ENCODE measurements at places on chromosomes 6 and 20.

- H3K36me3 ChIP-seq: peaks cover 5% of the 10 kb centered on the region
These were observed 18.9 kb upstream of the HLA-DOA start for GRCh38 chr6:33028220-33028849.

DNA sequence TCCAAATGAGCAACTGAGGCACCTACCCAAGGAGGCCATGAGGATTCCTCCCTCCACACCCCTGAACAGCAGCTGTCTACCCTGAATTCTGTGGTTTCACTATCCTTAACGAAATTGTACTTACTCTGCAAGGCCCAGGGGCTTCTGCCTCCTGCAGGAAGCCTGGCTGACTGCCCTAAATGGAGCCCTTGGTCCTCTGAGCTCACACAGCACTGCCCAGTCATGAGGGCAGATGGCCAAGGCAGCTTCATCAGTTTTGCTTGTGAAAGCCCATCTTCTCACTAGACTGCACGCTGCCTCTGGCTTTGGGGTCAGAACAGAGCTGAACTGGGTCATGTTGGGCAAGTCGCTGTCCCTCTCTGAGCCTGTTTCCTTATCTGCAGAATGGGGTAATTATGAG lies 26.4 kb upstream of the SIRPA start:
- no peak overlapping the region for H3K4me3 ChIP-seq
- H3K4me1 ChIP-seq: no peaks in the 10 kb centered on the region
- no peak for DNase-seq
- H3K36me3 ChIP-seq: no peaks in the 10 kb centered on the region
- H3K27me3 ChIP-seq: peaks cover 70% of the 10 kb centered on the region

- no peak overlapping the region for H3K4me3 ChIP-seq
- no peak overlapping the region for H3K27ac ChIP-seq
- DNase-seq: no peak
- no peaks in the 10 kb centered on the region for H3K4me1 ChIP-seq
- no peaks in the 10 kb centered on the region for H3K36me3 ChIP-seq
These were observed 312.4 kb upstream of the ECI2 start for GRCh38 chr6:4447639-4448330.

DNA sequence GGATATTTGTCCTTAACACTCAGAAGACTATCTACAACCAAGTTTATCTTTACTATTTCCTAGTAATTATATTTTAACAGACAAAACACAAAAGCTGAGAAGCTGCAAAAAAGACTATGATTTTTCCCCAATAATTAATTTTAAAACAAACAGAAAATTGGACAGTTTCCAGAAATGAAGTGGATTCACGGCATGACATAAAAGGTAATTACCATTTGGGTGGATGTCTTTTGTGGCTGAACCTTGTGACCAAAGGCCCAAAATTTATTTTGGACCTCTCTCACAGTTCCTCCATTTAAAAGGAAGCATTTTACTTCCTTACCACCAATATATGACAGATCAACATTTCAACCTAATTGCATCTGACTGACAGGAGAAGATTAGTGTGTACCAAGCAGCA lies 90.2 kb downstream of the GMDS start:
- H3K4me3 ChIP-seq: no peak overlapping the region
- DNase-seq: no peak
- H3K27ac ChIP-seq: no peak overlapping the region
- H3K4me1 ChIP-seq: peaks cover 11% of the 10 kb centered on the region

- no peaks in the 10 kb centered on the region for H3K27me3 ChIP-seq
- DNase-seq: peak; percentile 54
- H3K36me3 ChIP-seq: peaks cover 33% of the 10 kb centered on the region
- peaks cover 71% of the 10 kb centered on the region for H3K4me1 ChIP-seq
- peak overlapping the region; percentile 75 for H3K4me3 ChIP-seq
These were observed 2.2 kb upstream of the CCDC167 start for GRCh38 chr6:37501632-37502491.

GRCh38 chr6:78666764-78667163 lies 200.6 kb upstream of the IRAK1BP1 start:
- no peak for DNase-seq
- no peak overlapping the region for H3K4me3 ChIP-seq
- H3K27me3 ChIP-seq: no peaks in the 10 kb centered on the region
- H3K36me3 ChIP-seq: peaks cover 1% of the 10 kb centered on the region
- H3K27ac ChIP-seq: no peak overlapping the region

- no peak overlapping the region for H3K27ac ChIP-seq
- H3K36me3 ChIP-seq: peaks cover 6% of the 10 kb centered on the region
- H3K4me1 ChIP-seq: peaks cover 12% of the 10 kb centered on the region
These were observed 272.0 kb downstream of the ARID1B start for GRCh38 chr6:157049133-157049532.

- no peak for DNase-seq
- no peaks in the 10 kb centered on the region for H3K4me1 ChIP-seq
- peaks cover 19% of the 10 kb centered on the region for H3K27me3 ChIP-seq
These were observed 23.2 kb upstream of the FAM50B start for GRCh38 chr6:3825851-3826581.

- DNase-seq: no peak
- no peaks in the 10 kb centered on the region for H3K36me3 ChIP-seq
- no peak overlapping the region for H3K27ac ChIP-seq
- no peak overlapping the region for H3K4me3 ChIP-seq
- H3K27me3 ChIP-seq: no peaks in the 10 kb centered on the region
These were observed 7.7 kb upstream of the PM20D2 start for GRCh38 chr6:89138173-89138572.

- H3K36me3 ChIP-seq: no peaks in the 10 kb centered on the region
- DNase-seq: no peak
- no peak overlapping the region for H3K27ac ChIP-seq
- H3K4me1 ChIP-seq: no peaks in the 10 kb centered on the region
- peaks cover 50% of the 10 kb centered on the region for H3K27me3 ChIP-seq
These were observed 420.9 kb downstream of the PREX1 start for GRCh38 chr20:48406912-48407340.

GRCh38 chr6:470901-471448 lies 79.4 kb downstream of the IRF4 start:
- H3K4me3 ChIP-seq: no peak overlapping the region
- DNase-seq: no peak
- peaks cover 5% of the 10 kb centered on the region for H3K36me3 ChIP-seq
- peaks cover 33% of the 10 kb centered on the region for H3K4me1 ChIP-seq
- H3K27me3 ChIP-seq: peaks cover 18% of the 10 kb centered on the region

DNA sequence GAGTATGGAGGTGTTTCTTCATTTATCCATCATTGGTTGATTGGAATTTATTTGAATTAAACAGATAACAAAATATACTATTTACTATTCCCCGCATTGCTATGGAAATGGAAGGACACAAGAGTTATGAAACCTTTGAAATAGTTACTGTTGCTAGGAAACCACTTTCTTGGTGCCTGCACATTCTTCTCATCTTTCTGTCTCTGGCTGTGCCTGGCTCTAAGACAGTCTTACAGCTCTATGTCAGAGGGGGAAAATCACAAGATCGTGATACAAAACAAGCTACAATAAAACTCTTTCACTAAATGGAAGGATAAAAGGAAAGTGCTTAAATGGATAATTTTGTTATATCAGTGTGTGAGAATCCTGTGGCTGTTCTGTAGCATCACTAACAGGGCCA lies 453.0 kb downstream of the LMBRD1 start:
- DNase-seq: no peak
- no peaks in the 10 kb centered on the region for H3K4me1 ChIP-seq
- no peaks in the 10 kb centered on the region for H3K36me3 ChIP-seq
- no peaks in the 10 kb centered on the region for H3K27me3 ChIP-seq
- no peak overlapping the region for H3K27ac ChIP-seq

- H3K4me3 ChIP-seq: no peak overlapping the region
- no peak for DNase-seq
- H3K36me3 ChIP-seq: no peaks in the 10 kb centered on the region
- no peaks in the 10 kb centered on the region for H3K4me1 ChIP-seq
- no peak overlapping the region for H3K27ac ChIP-seq
- H3K27me3 ChIP-seq: no peaks in the 10 kb centered on the region
These were observed 168.0 kb upstream of the NOX3 start for GRCh38 chr6:155623450-155624178.

DNA sequence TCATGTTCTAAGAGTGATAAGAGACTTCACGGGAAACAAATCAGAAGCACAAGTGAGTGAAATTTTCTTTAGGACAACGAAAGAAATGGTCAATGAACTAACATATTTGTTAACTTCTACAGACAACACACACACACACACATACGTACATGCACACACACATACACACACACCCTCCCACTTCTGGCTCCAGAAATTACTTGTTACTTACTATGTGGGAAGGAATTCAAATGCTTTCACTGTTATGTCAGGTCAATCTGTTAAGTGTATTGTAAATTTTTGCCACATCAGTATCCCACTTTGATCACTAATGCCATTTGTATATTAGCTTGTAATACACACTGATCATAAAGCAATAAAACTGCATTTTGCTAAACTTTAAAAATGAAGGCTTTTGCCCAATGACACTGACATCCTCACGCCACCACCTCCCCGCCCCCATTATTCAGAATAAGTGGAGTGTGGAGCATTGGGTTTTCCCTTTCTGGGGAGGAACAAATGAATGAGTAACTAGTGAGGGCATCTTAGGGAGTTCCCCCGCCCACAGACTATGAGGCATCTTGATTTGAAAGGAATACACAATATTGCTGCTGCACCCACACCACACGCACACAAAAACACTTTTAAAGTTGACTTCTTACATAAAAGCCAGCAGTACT lies 76.2 kb downstream of the ATXN1 start:
- no peak overlapping the region for H3K27ac ChIP-seq
- no peak overlapping the region for H3K4me3 ChIP-seq
- no peak for DNase-seq
- H3K36me3 ChIP-seq: peaks cover 10% of the 10 kb centered on the region

- no peak overlapping the region for H3K4me3 ChIP-seq
- DNase-seq: no peak
- H3K27me3 ChIP-seq: no peaks in the 10 kb centered on the region
- H3K27ac ChIP-seq: no peak overlapping the region
These were observed 122.0 kb upstream of the NRSN1 start for GRCh38 chr6:24004062-24004461.

All from central memory CD8-positive, alpha-beta T cell (primary cell).